ENCODE measurements at places on chromosomes 11 and 22.

- no peak for DNase-seq
Observed at GRCh38 chr11:8333811-8334401, 70.2 kb upstream of the LMO1 start.

GRCh38 chr11:3382613-3383285 lies 3.8 kb upstream of the ZNF195 start:
- DNase-seq: no peak

DNA sequence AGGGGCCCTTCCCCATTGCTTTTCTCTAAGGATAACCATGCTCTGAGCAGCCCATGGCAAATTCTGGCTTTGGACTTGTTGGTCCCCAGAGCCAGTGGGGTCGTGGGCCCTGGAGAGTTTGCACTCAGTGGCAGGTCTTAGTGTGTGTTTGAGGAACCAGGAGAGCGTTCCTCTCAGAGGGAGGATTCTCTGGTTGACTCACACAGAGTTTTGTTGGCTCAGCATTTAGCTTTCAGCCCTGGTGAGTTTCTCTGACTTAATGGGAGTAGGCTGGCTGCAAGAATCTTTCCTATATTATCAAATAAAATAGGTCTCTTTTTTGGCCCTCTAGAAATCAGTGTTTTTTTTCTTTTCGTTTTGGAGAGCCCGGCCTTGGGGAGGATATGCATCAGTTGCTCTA lies 20.9 kb downstream of the ST14 start:
- DNase-seq: no peak

GRCh38 chr22:39471381-39472141 lies 14.7 kb downstream of the MGAT3 start:
- peak; percentile 14 for DNase-seq

Data from dermis blood vessel endothelial cell (primary cell).